ENCODE measurements at places on chromosomes 3 and 15.

- H3K36me3 ChIP-seq: no peaks in the 10 kb centered on the region
- DNase-seq: no peak
- no peak overlapping the region for H3K27ac ChIP-seq
- H3K4me3 ChIP-seq: peak overlapping the region; percentile 47
- H3K4me1 ChIP-seq: no peaks in the 10 kb centered on the region
Observed at GRCh38 chr3:127822682-127823425, 539 bp upstream of the MGLL start.

- no peaks in the 10 kb centered on the region for H3K36me3 ChIP-seq
- no peak overlapping the region for H3K27ac ChIP-seq
- H3K4me3 ChIP-seq: no peak overlapping the region
- H3K27me3 ChIP-seq: no peaks in the 10 kb centered on the region
- no peak for DNase-seq
Observed at GRCh38 chr3:172036541-172037215, 2.7 kb upstream of the FNDC3B start.

DNA sequence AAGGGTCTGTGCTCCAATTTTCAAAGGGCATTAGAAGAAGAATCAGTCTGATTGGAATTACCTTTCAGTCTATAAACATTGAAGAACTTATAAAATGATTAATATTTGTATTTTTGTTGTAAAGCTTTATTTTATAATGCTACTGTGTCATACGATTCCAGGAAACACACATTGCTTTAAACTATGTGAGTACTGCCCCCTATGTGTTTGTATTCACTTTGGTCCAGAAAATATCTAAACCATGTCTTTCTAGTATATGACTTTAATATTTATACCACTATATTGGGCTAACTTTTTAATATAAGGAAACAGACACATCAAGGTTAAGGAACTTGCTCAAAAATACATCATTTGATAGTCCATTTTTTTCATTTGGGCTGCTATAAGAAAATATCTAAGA is 3.2 kb upstream of the RIOX2 start:
- H3K4me3 ChIP-seq: no peak overlapping the region
- H3K36me3 ChIP-seq: no peaks in the 10 kb centered on the region
- H3K4me1 ChIP-seq: no peaks in the 10 kb centered on the region
- DNase-seq: no peak
- no peaks in the 10 kb centered on the region for H3K27me3 ChIP-seq

DNA sequence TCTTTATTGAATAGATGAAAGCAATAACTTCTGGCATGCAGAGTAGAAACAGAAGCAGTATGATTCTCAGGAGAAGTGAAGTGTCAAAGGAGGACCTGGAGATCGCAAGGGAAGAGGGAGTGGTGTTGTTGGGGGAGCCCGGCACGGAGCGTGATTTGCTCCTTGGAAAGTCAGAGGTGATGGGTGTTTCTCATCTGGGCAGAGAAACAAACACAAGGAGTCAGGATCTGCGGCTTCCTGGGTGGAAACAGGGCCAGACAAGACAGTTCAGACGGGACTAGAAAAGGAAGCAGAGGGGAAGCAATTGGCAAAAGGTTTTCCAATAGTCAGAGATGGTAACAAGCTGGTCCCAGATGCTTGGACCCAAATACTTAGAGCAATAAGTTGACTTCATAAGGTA is 34.4 kb upstream of the CCDC80 start:
- DNase-seq: no peak
- H3K4me3 ChIP-seq: no peak overlapping the region
- H3K27ac ChIP-seq: no peak overlapping the region
- H3K27me3 ChIP-seq: no peaks in the 10 kb centered on the region

GRCh38 chr3:73475717-73476116 is 149.0 kb downstream of the PDZRN3 start:
- no peak overlapping the region for H3K4me3 ChIP-seq
- no peaks in the 10 kb centered on the region for H3K36me3 ChIP-seq
- no peaks in the 10 kb centered on the region for H3K27me3 ChIP-seq

DNA sequence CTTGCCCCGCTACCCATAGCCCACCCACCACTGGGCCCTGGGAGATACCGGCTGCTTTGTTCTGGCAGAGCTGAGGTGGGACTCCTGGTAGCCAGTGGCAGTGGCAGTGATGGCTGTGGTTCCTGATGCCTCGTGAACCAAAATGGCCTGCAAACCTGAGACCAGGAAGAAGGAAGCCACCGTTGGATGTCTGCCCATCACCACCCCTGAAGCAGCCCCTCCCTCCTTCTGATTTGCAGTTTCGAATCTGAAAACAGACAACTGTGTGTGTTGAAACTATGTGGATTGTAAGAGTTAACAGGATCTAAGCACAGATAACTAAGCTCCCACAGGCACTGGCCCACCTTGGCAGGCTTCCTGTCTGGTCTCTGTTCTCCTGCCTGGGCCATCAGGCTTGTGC is 66.6 kb downstream of the NUP210 start:
- H3K27ac ChIP-seq: no peak overlapping the region
- no peaks in the 10 kb centered on the region for H3K36me3 ChIP-seq
- H3K27me3 ChIP-seq: no peaks in the 10 kb centered on the region
- H3K4me3 ChIP-seq: no peak overlapping the region
- no peaks in the 10 kb centered on the region for H3K4me1 ChIP-seq
- DNase-seq: peak; percentile 47

GRCh38 chr3:25854214-25854613 is 64.3 kb downstream of the OXSM start:
- H3K4me1 ChIP-seq: no peaks in the 10 kb centered on the region
- no peak overlapping the region for H3K4me3 ChIP-seq

DNA sequence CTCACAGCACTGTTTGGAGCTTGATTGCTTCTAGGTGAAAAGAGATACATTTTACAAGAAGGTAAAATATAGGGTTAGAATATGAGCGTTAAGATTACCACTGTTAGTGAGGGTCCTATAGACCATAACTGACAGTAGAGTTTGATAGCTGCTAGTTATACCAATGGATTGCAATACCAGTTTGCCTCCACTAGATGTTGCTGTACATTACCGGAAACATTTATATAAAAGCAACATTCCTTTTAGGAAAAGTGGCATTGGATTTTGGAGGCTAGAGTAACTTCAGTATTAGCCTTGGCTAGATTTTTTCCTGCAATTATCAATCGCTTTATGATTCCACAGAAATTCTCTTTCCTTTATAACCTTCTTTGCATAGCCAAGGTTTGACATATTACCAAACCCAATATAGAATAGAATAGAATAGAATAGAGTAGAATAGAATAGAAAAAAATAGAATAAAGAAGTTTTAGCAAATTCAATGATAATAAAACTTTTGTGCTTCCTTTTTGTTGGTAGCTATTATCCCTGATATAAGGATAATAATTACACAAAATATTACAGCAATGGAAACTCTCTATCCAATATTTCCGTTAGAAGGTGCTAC is 1093.6 kb upstream of the ALCAM start:
- peak; percentile 59 for DNase-seq
- H3K27me3 ChIP-seq: no peaks in the 10 kb centered on the region
- H3K27ac ChIP-seq: no peak overlapping the region
- no peaks in the 10 kb centered on the region for H3K36me3 ChIP-seq

DNA sequence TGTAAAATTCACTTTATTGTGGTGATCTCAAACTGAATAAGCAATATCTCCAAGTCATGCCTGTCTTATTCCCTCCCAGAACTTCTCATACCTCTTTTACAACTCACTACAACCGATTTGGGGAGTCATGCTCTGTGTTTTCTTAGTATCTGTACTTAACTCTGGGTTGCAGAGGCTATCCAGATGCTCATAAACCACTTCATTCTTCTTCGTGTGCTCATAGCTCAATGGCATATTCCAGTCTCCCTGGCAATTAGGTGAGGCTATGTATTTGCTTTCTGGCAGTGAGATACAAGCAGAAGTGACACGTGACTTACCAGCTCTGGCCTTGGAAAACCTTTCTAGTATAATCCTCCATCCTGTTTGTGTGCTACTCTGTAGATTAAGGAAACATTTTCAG is 360.9 kb downstream of the ZNF385D start:
- H3K36me3 ChIP-seq: no peaks in the 10 kb centered on the region
- H3K4me1 ChIP-seq: no peaks in the 10 kb centered on the region
- no peak for DNase-seq
- H3K27me3 ChIP-seq: no peaks in the 10 kb centered on the region
- no peak overlapping the region for H3K27ac ChIP-seq
- no peak overlapping the region for H3K4me3 ChIP-seq

- no peak overlapping the region for H3K27ac ChIP-seq
- H3K4me3 ChIP-seq: no peak overlapping the region
- no peaks in the 10 kb centered on the region for H3K27me3 ChIP-seq
- no peak for DNase-seq
- no peaks in the 10 kb centered on the region for H3K4me1 ChIP-seq
Observed at GRCh38 chr3:160099834-160100233, 111.2 kb downstream of the IL12A start.

GRCh38 chr3:112512320-112512719 is 13.0 kb upstream of the BTLA start:
- H3K27me3 ChIP-seq: no peaks in the 10 kb centered on the region
- no peaks in the 10 kb centered on the region for H3K36me3 ChIP-seq
- no peaks in the 10 kb centered on the region for H3K4me1 ChIP-seq
- DNase-seq: peak; percentile 58
- no peak overlapping the region for H3K4me3 ChIP-seq
- no peak overlapping the region for H3K27ac ChIP-seq

GRCh38 chr15:24761704-24762302 is 86.2 kb downstream of the NPAP1 start:
- H3K27ac ChIP-seq: no peak overlapping the region
- no peaks in the 10 kb centered on the region for H3K27me3 ChIP-seq
- H3K4me3 ChIP-seq: no peak overlapping the region
- no peak for DNase-seq
- H3K36me3 ChIP-seq: no peaks in the 10 kb centered on the region
- peaks cover 1% of the 10 kb centered on the region for H3K4me1 ChIP-seq

DNA sequence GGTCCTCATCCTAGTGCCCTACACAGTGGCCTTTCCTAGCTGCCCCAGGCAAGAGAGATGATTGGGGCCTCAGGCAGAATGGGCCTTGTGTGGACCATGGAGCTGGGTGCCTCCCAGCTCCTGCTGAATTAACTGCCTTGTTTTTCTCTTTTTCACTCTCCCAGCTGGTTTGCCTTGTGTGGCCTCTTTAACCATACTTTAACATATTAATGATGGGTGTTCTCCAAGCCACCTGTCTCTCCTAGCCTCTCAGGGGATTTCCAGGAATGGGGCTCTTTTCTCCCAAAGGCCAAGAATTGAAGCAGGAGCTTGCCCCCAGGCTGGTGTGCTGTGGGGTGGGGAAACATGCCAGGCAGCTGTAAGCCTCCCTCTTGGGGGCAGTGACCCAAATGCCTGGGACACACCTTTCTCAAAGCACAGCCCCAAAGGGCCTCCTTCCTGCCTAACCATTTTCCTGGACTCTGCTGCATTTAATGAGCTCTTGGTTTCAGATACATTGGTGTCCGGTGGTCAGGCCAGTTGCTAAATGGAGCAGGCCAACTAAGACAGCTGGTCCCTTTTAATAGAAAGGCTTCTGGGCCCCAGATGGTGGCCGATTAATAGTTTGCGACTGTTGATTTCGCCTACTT is 5.6 kb downstream of the ALPK3 start:
- no peak overlapping the region for H3K4me3 ChIP-seq
- H3K27me3 ChIP-seq: no peaks in the 10 kb centered on the region
- no peak overlapping the region for H3K27ac ChIP-seq
- peaks cover 22% of the 10 kb centered on the region for H3K4me1 ChIP-seq
- no peak for DNase-seq

DNA sequence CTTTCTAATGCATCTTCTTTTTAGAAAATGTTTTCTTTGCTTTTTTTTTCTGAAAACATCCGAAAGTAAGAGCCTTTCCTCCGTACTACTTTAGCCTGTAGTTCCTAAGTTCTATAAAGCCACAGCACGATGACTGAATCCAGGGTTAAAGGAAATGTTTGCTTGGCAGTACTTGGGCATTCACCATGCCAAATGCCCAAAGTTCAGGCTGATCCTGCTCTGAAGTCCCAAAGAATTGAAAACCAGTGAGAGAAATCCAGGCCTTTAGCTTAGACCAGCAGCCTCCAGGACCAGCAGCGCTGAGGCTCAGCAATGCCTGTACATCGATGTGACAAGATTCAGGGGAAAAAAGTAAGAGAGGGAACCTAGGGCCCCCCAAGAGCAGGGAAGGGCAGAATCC is 35.1 kb downstream of the CCK start:
- H3K4me1 ChIP-seq: no peaks in the 10 kb centered on the region
- no peak overlapping the region for H3K4me3 ChIP-seq
- no peaks in the 10 kb centered on the region for H3K27me3 ChIP-seq
- no peak for DNase-seq
- no peak overlapping the region for H3K27ac ChIP-seq

- no peak overlapping the region for H3K27ac ChIP-seq
- no peaks in the 10 kb centered on the region for H3K36me3 ChIP-seq
Observed at GRCh38 chr3:59374818-59375211, 325.0 kb upstream of the CFAP20DC start.

DNA sequence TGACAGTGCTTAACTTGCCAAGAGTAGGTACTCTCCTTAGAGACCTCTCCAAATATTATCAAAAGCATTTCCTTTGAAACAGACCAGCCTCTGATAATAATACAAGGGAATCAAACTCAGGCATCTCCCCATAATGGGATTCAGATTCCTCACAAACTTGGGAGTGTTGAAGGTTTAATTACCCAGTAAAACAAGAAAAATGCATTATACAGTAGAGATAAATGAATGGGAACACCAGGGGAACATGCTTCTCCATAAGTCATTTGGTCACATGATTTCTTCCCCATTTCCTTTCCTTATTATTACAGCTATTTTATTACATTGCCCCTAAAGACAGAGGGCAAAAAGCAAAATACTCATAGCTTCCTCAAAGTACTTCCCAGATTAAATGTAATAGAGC is 325.0 kb upstream of the CDIN1 start:
- no peak overlapping the region for H3K4me3 ChIP-seq
- no peak for DNase-seq
- H3K27ac ChIP-seq: no peak overlapping the region
- H3K27me3 ChIP-seq: no peaks in the 10 kb centered on the region
- H3K4me1 ChIP-seq: no peaks in the 10 kb centered on the region

- DNase-seq: no peak
- H3K27me3 ChIP-seq: no peaks in the 10 kb centered on the region
- H3K27ac ChIP-seq: no peak overlapping the region
- no peaks in the 10 kb centered on the region for H3K36me3 ChIP-seq
Observed at GRCh38 chr15:51672913-51673857, 8.1 kb upstream of the SCG3 start.

DNA sequence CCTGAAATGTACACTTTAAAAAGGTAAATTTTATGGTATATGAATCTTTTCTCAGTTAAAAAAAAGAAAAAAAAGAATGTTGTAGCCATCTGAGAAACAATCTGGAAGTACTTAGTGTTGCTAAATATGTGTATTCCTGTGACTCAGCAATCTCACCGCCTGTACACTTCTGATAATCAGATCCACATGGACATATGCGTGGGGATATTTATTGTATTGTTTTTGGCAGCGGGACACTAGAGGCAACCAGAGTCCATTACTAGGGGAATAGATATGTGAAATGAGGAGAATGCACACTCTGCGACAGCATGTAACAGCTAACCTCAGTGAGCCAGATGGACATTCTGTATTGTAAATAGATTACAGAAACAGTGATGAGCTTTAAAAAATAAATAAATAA is 65.4 kb downstream of the AQP9 start:
- no peaks in the 10 kb centered on the region for H3K4me1 ChIP-seq
- DNase-seq: no peak
- H3K36me3 ChIP-seq: no peaks in the 10 kb centered on the region
- H3K4me3 ChIP-seq: no peak overlapping the region
- no peaks in the 10 kb centered on the region for H3K27me3 ChIP-seq
- H3K27ac ChIP-seq: no peak overlapping the region

Measured in mesendoderm (in vitro differentiated cells).